Esophagus mucosa (tissue), 1 donor: ENCODE measurements at places on chromosomes 12 and 14. TPM values are rescaled to one million over a fixed set of nuclear protein-coding genes. Genes with fewer than 3 reads are reported as not detected.

DNA sequence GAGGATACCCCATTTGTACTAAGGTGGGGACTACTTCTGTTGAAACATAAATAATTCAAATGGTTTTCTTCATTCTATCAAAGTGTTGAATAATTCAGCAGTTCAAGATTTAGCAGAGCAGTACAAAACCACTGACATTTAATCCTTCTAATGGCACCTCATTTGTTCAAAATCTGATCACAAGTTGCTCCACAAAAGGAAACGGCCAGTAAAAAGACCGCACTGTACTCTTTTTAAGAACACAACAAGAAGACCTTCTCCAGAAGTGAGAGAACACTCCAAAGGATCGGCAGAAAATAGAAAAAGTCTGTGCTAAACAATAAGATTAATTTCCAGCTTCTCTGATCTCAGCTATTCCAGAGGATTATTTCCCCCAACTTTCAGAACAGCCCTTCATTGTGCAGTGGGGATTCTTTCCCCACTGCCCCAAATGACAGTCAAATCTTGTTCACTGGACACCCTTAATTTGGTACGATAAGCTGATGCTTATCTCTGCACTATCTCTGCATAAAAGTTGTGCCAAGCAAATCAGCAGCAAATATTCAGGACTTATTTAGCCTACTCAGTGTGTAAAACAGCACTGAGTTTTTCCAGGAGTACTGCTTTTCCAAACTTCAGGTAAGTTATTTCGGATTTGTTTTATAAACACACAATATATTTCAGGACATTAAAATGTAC is 5.2 kb downstream of the MPHOSPH9 start:
- ATAC-seq, result no peak

DNA sequence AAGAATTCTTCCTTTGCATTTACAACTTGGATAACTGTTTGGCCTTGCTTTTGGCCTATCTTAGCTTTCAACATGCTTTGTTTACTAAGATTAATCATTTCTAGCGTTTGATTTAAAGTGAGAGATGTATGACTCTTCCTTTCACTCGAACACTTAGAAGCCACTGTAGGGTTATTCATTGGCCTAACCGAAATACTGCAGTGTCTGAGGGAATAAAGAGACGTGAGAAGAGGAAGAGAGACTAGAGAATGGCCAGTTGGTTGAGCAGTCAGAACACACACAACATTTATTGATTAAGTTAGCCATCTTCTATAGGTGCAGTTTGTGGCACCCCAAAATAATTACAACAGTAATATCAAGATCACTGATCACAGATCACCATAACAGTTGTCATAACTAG is 62.3 kb upstream of the CCDC175 start:
- ATAC-seq, result no peak

DNA sequence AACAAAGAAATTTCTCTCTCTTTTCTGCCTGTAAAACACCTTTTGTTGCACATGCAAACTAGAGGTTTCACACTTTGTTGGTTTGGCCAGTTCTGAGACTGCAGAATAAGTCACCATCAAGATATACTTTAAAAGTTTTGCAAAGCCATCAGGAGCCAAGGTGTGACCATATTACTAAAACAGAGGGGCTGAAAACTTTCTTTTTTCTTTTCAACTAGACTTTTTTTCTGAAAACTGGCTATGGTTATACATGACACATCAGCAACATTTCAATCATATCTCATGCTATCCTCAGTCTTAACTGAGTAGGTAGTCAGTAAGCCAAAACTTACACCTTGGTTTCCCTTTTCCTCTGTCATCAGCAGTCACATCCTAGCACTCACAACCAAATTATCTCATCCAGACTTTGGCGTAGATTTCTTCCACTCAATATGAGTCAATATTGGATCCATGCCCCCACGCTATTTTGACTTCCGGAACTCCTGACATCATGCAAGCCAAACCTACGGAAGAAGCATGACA is 4.1 kb upstream of the IFNG start:
- no peak for ATAC-seq

- ATAC-seq, result no peak
These were observed 3.7 kb downstream of the GZMB start for GRCh38 chr14:24630087-24630871.

- no peak for ATAC-seq
These were observed 29.7 kb upstream of the PARP11 start for GRCh38 chr12:3902921-3903320.

DNA sequence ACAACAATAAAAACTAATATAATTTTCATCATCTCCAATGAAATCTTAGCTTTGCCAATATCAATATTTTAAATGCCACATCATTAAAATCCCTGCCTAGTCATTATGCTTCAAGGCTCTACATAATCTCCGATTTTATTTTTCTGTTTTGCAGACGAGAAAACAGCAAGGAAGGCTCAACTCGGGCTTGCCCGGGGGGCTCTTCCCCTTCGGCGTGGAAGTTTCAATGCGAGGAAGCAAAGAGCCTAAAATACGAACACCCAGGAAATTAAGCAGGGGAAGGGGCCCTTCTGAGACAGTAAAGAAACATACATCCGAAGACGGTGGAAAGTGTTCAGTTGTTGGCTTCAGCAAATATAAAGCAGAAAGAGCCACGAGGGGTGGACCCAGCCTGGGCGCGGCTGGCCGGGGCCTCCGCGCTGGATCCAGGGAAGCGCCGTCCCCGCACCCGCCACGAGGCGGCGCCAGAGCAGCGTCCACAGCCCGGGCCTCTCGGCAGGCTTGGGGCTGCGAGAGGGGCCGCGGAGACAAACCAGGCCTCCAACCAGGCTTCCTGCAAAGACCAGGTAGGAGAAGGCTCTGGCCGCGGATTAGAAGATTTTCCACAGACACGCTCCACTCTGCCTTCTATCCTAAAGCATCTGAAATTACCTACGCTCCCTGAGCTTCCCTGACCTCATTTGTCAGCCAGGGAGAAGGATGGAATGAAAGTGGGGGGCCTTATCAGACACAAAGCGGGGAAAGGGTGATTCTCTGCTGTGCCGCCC is 77.2 kb downstream of the SERPINA3 start:
- ATAC-seq, result peak; percentile 75

DNA sequence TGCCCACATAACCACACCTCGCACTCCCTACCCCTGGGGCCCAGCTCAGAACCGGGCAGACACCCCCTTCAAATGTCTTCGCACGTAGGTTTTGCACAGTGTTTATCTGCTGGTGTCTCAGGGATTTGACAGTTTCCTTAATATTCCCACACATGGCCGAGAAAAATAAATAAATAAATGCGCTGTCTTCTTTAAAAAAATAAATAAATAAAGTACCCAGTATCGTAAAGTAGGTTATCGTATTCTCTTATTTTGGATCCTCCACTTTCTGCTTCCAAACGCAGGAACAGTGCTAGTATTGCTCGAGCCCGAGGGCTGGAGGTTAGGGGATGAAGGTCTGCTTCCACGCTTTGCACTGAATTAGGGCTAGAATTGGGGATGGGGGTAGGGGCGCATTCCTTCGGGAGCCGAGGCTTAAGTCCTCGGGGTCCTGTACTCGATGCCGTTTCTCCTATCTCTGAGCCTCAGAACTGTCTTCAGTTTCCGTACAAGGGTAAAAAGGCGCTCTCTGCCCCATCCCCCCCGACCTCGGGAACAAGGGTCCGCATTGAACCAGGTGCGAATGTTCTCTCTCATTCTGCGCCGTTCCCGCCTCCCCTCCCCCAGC is 710 bp upstream of the FOS start:
- ATAC-seq, result no peak

DNA sequence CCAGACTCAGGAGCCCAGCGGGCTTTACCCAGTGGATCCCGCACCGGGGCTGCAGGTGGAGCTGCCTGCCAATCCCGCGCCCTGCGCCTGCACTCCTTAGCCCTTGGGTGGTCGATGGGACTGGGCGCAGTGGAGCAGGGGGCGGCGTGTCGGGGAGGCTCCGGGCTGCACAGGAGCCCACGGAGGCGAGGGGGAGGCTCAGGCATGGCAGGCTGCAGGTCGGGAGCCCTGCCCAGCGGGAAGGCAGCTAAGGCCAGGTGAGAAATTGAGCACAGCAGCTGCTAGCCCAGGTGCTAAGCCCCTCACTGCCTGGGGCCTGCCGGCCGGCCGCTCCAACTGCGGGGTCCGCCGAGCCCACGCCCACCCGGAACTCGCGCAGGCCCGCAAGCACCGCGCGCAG is 50.1 kb downstream of the RMST start:
- no peak for ATAC-seq

DNA sequence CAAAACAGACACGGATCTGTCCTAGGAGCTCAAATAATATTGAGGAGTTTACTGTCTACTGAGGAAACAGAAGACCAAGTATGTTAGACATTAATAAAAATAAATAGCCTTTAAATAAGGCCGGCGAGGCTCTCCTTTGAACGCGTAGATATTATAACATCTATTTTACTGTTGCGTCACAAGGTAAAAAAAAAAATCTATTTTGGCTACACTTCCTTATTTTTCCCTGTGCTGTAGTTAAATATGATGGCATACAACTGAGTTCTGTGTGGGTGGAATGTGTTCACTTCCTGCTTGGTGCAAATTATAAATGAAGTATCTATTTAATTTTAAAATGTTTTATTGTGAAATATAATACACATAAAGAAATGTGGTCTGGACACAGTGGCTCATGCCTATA is 17.2 kb upstream of the RAD52 start:
- no peak for ATAC-seq

DNA sequence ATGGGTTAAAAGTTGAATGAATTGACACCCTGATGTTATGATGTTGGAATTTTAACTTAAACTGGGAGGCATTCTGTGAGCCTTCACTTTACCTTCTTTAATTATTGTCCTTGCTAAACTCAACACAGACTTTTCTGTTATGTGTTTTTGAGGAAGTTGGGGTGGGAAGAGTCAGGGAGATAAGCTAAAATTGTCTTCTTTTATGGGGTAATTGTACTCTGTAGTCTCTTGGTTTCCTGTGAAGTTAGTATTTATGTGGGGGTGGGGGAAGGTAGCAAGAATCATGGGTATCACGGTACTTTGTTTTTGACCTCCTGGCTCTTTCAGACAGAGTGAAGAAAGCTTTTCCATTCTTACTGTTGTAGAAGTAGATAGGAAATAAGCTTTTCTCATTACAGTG is 32.9 kb downstream of the RAB21 start:
- ATAC-seq, result no peak

DNA sequence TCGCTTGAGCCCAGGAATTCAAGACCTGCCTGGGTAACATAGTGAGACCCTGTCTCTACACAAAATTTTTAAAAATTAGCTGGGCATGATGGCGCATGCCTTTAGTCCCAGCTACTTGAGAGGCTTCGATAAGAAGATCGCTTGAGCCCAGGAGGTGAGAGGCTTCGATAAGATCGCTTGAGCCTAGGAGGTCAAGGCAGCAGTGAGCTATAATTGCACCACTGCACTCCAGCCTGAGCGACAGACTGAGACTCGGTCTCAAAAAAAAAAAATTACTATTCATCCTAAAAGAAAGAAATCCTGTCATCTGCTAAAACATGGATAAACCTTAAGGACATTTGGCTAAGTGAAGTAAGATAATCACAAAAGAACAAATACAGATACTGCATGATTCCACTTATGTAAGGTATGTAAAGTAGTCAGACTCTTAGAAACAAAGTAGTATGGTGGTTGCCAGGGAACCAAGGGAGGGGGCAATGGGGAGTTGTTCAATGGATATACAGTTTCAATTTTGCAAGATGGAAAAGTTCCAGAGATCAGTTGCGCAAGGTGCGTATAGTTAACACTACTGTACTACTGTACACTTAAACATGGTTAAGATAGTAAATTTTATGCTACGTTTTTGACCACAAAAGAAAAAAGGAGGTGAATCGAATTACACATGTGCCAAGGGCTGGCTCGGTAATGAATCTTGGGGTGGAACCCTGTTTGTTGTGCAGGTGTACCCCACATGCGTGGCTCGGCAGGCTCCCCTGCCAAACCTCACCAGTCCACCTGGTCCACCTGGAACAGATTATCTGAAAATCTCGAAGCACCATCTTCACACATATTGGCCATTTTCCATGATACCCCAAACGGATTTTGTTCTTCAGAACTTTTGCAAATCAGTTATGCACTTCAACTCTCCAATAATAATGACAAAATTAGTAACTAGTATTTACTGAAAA is 18.3 kb upstream of the ATP2A2 start:
- ATAC-seq, result peak; percentile 55

GRCh38 chr12:92732216-92732615 is 29.4 kb downstream of the PLEKHG7 start:
- no peak for ATAC-seq

DNA sequence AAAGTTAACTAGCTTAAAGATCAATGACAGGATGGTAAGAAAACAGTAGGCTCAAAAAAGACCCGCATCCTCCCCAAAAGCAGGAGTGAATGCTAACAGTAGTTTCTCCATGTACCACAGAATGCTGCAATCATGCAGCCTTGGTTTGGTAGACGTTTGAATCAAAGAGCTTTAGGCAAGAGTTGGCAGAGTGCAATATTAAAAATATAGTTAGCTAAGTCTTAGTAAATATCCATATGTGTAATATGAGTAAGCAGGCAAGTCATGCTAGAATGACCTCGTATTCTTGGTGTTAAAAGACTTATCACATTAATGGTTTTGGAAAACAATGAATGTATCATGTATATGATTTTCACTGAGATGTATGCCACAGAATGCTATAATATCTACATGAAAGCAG is 18.8 kb upstream of the KLRF1 start:
- ATAC-seq, result peak; percentile 54

DNA sequence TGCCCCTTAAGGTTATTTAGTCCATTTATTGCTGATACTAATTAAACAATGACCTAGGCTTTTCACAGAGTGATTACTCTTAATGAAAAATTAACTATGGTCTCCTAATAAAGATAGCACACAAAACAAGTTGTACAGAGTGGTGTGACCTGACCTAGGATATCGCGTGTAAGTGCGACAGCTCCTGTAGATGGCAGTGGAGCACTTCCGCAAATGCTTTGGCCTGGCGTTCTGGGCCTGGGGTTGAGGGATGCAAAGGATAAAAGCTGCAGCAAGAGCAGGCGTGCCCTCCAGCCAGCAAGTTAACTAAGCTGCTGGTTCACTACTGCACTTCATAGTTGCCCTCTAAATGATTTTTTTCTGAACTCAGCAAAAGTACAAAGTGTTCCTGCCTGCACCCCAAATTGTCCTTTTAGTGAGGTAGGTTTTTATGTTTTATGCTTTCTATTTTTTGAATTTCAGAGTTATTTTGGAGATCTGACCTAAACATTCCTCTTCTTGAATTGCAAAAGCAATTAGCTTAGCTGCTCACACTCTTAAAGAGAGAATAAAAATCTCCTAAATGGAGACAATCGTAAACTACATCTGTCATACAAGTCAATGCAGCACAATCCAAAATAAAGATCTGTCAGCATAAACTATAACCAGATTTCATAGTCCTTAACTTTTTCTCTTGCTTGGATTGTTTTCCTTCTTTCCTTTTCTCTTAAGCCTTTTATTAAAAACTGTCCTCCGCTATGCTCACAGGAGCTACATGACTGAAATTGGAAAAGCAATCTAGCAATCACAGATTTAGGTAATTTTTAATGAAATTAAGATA is 379.6 kb downstream of the LRIG3 start:
- peak; percentile 89 for ATAC-seq

The NR1H4 gene
- not detected for total RNA-seq

The PRH2 gene
- not detected for total RNA-seq

The TSPAN19 gene
- not detected for total RNA-seq

The C14orf132 gene
- 3.7 TPM for total RNA-seq

The CISTR gene
- total RNA-seq, result not detected

The RECQL gene
- 16.7 TPM for total RNA-seq

The ALDH2 gene
- 135 TPM for total RNA-seq
